ENCODE measurements at places on chromosomes 7 and 10. TPM values are rescaled to one million over a fixed set of nuclear protein-coding genes. Genes with fewer than 3 reads are reported as not detected.

EZH2 gene
- 22.5 TPM for total RNA-seq

HTR5A gene
- total RNA-seq = not detected

SPDYE9 gene
- not detected for total RNA-seq

LAMB1 gene
- total RNA-seq = 442 TPM

NPSR1 gene
- not detected for total RNA-seq

TAC1 gene
- total RNA-seq = not detected

ZNF239 gene
- total RNA-seq = 0.91 TPM

Data from epithelial cell of umbilical artery (primary cell).